ENCODE measurements at places on chromosomes 1 and 21.

GRCh38 chr1:151759241-151759640, 4.1 kb downstream of the MRPL9 start:
- DNase-seq: no peak

DNA sequence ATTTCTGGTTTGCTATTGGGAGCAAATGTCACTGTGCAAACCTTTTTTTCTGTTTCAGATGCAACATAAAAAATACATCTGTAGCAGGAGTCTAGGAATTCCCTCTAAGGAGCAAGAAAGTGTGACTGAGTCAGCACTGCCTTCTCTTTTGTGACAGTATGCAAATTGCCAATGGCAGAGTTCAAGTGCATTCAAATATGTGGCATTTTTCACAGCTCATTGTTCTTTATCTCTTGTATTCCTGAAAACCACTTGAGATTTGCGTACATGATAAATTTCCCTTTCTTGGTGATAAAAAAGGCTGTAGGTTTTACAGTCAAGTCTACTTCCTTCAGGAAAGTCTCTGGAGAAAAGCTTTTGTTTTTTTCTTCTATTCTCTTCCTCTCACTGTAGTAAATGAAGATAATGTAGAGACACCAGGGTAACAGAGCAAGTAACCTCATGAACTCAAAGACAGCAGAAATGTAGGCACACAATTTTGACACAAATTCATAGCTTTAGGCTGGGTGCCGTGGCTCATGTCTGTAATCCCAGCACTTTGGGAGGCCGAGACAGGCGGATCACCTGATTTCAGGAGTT, 129.7 kb upstream of the L1TD1 start:
- DNase-seq: no peak

- DNase-seq: no peak
Observed at GRCh38 chr1:226402739-226403165, 5.1 kb downstream of the PARP1 start.

DNA sequence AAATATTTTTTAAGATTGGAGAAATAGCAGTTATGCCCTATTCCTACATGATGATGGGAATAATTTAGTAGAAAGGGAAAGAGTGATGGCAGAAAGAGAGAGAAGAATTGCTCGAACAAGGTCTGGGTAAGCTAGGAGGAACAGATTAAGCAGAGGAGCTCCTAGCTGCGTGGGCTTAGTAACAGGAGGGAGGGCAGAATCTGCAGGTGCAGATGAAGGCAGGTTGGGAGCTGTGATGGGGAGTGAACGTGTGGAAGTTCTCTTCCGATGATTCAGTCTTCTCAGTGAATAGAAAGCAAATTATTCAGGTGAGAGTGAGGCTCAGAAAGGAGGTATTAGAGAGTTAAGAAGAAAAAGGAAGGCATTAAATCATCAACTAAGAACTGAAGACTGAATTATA, 8.3 kb upstream of the CR1 start:
- no peak for DNase-seq

DNA sequence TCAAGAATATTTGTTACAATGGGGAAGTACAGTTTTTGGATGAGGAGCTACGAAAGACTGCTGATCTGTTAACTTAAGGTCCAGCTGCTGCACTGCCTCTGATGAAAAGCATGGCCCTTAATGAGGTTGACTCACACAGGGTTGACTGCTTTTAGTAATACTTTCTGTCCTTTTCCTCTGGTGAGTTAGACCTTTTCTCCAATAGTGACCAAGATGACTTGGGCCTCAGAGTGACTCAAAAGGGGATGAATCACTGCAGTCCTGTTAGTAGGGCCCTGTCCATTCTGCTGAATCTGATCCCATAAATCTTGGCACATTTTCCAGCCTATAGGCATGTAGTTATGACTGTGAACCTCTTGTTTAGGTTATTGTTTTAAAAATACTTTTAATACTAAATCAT, 2.7 kb downstream of the DISP1 start:
- DNase-seq: peak; percentile 71
